Fibroblast of mammary gland (primary cell): ENCODE measurements at places on chromosomes 13 and 19.

- DNase-seq, result no peak
Observed at GRCh38 chr13:99864627-99864990, 107.0 kb downstream of the ZIC5 start.

DNA sequence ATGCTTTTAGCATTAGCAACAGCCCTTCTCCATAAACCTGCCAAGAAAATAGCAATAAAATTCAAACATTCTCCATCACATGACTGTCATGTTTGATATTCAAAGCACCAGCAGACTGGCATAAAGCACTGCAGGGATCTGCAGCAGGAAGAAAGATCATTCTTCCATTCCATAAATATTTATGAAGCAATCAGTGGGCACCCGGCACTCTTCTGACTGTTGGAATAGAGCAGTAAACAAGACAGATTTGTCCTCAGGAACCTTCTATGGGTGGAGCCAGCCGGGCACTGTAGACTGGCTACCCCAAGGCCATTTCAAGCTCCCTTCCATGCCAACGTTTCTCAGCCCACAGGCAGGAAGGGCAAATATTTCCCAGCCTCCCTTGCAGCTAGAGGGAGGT lies 25.5 kb downstream of the PLA2G4C start:
- no peak for DNase-seq

- DNase-seq, result no peak
Observed at GRCh38 chr13:23752111-23753001, 136.8 kb downstream of the MIPEP start.

DNA sequence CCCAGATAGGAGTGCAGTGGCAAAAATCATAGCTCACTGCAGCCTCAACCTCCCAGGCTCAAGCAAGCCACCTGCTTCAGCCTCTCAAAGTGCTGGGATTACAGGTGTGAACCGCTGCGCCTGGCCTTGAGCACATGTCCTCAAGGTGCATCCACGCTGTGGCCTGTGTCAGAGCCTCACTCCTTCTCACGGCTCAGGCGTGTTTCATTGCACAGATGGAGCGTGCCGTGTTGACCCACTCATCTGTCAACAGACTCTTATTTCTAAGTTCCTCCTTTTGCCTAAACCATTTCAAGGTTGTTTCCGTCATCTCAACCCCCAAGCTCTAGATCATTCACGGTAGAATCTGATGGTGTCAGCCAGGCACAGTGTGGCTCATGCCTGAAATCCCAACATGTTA lies 28.2 kb downstream of the ATP8B3 start:
- no peak for DNase-seq

GRCh38 chr19:44615863-44616247 lies 2.5 kb downstream of the IGSF23 start:
- DNase-seq, result no peak

DNA sequence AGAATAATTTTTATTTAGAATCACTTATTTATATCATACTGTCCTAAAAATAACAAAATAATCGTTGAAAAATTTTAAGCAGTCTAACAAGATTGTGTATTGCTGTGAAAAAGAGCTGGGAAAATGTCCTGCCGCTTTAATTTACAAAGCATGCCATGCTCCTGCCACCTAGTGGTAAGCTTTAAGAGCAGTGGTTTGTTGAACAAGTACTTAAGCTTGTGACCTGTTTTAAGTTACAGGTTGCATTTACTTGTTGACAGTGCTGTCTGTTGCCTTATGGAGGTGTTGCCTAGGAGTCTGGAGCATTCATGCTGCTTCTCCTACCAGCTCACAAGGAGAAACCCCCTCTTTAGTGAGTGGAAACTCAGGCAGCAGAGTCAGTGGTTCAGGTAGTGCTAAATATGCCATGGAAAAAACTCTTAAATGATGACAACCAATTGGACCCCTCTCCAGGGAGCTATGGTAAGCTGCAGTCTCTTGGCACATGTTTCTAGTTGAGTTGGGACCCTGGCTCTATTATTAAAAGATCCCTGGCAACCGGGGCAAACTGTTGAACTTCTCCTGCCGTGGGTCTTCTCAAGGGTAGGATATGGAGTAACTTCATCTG lies 68.4 kb downstream of the SPATA13 start:
- DNase-seq, result peak; percentile 76

DNA sequence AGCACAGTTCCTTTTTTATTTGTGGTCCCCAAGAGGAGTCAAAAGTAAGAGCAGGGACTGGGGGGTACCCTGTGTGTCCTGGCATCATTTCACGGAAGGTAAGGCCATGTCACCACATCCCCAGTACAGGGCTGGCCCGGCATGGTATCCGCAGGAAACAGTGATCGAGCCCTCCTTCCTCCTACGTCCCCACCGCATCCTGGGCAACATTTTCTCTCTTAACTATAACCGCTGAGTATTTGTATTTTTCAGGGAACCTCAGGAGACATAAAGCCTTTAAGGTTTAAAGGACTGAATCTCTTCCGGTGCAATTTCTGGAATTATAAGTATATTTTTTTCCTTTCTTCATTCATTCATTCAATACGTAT lies 13.6 kb upstream of the LATS2 start:
- DNase-seq, result no peak

GRCh38 chr19:51096473-51097165 lies 11.6 kb downstream of the CTU1 start:
- peak; percentile 12 for DNase-seq

DNA sequence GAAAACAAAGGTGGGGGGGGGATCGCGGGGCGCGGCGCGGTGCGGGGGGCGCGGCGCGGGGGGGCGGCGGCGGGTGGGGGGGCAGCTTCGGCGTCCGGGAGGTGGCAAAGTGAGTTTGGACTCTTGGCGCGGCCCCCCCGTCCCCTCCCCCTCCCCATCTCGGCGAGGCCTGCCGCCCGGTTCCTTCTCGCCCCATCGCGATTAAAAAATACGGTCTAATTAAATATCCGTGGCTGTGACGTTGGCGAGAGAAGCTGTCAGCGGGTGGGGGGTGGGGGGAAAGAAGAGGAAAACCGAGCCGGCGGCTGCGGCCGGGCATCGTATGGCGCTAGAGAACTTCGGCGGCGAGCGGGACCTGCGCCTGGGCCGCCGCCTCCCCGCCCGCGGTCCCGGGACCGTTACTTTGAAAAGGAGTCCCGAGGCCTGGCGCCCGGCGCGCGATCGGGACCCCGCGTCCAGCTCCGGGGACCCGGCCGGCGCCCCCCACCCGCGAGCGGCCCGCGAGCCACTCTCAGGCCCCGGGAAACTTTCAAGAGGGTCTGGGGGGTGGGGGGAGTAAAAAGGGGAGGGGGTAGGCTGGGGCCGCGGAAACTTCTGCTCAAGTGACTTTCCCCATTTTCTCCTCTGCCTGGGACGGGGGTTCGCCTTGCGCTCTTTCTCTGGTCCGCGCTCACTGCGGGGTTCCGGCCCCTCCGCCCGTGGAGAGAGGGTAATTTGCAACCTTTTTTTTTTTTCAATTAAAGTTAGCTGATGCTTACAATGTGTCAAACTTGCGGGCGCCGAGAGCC lies 146.3 kb upstream of the ZNF536 start:
- no peak for DNase-seq

GRCh38 chr19:22527554-22527953 lies 105.4 kb upstream of the ZNF98 start:
- DNase-seq, result no peak

- no peak for DNase-seq
Observed at GRCh38 chr19:19107654-19108053, 30.6 kb downstream of the TMEM161A start.

GRCh38 chr13:75554464-75554863 lies 4.9 kb downstream of the UCHL3 start:
- DNase-seq, result no peak

DNA sequence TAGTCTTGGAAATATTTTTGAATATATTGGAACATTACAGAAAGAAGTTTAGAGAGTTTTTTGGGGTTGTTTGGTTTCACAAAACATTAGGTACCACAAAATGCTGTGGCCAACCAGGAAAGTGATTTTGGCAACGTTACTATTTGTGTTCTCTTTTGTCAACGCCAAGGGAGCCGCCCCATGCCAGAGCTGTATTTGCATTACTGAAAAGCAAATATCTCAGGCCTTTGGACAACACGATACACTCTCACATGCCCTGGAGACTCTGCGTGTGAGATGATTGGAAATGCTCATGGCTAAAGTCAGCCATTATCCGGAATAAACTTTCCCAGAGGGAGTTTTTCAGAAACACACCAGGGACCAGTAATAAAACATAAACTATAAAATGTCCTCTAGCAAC lies 324.6 kb downstream of the SHISA2 start:
- no peak for DNase-seq

GRCh38 chr13:50686551-50686950 lies 156.9 kb downstream of the DLEU7 start:
- DNase-seq, result no peak
